ENCODE measurements at places on chromosomes 1 and 21. TPM values are rescaled to one million over a fixed set of nuclear protein-coding genes. Genes with fewer than 3 reads are reported as not detected.

The C4BPA gene
- not detected for total RNA-seq

The GCSAML gene
- 0.11 TPM for total RNA-seq

- no peak overlapping the region for H3K27ac ChIP-seq
- no peaks in the 10 kb centered on the region for H3K27me3 ChIP-seq
- no peak for DNase-seq
- peaks cover 11% of the 10 kb centered on the region for H3K36me3 ChIP-seq
- H3K4me1 ChIP-seq = peaks cover 27% of the 10 kb centered on the region
Observed at GRCh38 chr1:12460911-12461621, 156.9 kb downstream of the DHRS3 start.

DNA sequence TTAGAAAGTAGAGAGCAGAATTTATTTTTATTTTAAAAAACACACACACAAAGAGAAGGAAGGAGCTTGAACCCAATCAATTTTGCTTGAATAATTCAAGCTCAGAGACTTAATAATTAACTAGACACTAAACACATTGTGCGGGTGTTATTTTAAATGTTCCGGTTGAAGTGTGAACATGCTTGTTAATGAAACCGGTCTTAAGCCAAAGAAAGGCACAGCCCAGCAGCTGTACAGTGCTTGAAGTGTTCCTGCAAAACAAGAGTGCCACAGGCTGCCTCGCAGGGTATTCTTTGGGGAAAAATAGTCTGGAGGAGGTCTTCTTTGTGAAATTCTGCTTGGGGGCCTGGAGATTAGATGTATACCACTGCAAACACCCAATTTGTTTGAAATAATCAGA lies 2.2 kb upstream of the CDC42BPA start:
- DNase-seq = no peak
- no peak overlapping the region for H3K27ac ChIP-seq
- no peaks in the 10 kb centered on the region for H3K36me3 ChIP-seq
- no peak overlapping the region for H3K4me3 ChIP-seq
- H3K4me1 ChIP-seq = peaks cover 5% of the 10 kb centered on the region

DNA sequence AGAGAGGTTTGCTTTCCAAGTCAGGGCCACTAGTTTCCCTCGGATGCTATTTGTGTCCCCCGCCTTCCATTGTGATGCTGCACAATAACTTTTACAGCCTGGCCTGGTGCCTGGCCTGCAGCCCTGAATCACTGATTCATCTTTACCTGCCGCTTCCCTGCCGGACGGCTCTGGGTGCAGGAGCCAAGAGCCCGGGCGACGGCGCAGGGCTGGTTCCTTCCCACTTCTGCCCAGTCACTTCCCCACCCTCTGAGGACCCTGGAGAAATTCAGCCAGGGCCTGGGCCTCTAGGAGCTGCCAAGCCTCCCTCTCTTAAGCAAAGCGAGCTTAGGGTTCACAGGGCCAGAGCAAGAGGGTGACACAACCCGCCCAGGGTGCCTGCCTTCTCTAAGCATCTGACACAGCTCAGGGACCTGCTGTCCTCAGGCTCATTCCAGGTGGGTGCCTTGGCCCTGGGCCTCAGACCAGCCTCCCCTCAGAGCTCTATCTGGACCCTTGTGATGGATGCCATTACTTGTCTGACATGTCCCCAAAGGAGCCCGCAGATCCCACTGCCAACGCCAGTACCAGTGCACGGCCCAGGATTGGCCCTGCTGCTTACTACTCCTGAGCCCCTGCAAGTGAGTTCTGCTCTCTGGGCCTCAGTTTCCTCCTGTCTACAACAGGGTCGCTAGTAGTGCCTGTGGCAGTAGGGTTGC lies 381.0 kb upstream of the VAMP3 start:
- no peak for DNase-seq
- H3K27me3 ChIP-seq = no peaks in the 10 kb centered on the region
- no peak overlapping the region for H3K27ac ChIP-seq
- H3K36me3 ChIP-seq = no peaks in the 10 kb centered on the region
